ENCODE measurements at places on chromosomes 5 and 9. TPM values are rescaled to one million over a fixed set of nuclear protein-coding genes. Genes with fewer than 3 reads are reported as not detected.

GRCh38 chr9:15306068-15306756, 804 bp downstream of the TTC39B start:
- DNase-seq = peak; percentile 67

DNA sequence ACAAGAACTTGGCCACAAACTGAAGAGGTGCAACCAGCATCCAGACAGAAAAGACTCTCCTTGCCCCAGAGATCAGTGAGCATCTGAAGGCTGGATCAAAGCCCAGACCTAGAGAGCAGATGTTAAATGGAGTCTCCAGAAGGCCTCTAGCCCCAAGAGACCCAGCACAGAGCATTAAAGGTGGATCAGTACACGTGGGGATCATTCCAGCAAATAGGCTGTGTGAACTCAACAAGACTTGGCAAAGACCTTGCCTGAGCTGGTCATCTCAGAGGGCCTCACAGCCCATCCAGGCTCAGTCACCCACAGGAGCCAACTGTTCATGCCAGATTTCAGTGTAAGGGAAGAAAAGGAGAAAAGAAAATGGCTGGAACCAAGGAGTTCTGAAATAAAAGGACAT, 214.0 kb downstream of the ENC1 start:
- no peak for DNase-seq

DNA sequence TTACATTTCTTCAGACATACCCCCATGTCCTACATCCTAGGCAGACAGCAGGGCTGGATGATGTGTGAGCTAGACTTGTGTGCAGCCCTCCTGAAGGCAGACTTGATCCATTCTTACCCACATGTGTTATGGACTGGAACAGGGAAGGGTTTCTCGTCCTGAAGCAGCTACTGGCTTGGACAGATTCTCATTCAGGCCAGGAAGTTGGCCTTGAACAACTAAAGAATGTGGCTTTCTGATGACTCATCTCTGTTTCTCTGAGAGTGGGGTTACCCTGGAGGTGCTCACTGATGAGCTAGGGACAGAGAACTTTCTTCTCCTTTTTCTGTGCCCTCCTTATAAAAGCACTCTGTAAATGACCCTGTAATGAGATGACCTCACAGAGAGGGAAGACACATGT, 246.5 kb downstream of the PCSK5 start:
- DNase-seq = no peak

DNA sequence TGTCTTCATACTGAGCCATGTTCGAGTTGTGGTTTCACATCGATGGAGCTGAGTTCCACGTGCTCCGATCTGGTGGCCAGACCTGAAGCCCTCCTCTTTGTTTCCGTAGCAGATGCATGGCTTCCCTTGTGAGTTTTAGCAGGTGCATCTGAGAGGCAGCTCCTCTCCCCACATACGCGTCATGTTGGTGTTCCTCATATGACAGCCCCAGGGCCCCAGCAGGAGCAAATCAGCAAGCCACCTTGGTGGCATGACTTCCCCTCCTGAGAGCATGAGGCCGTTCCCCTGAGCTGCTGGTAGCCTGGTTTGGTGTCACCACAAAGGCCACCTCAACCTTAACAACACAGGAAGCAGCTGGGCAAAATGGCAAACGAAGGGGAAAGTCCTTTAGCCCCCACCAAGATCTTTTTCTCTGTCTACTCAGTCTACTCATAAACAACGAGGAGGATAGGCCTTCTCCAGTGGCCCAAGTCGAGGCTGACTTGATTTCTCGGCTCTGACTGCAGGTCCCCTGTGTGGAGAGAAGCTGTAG, 5.9 kb downstream of the CYFIP2 start:
- no peak for DNase-seq

DNA sequence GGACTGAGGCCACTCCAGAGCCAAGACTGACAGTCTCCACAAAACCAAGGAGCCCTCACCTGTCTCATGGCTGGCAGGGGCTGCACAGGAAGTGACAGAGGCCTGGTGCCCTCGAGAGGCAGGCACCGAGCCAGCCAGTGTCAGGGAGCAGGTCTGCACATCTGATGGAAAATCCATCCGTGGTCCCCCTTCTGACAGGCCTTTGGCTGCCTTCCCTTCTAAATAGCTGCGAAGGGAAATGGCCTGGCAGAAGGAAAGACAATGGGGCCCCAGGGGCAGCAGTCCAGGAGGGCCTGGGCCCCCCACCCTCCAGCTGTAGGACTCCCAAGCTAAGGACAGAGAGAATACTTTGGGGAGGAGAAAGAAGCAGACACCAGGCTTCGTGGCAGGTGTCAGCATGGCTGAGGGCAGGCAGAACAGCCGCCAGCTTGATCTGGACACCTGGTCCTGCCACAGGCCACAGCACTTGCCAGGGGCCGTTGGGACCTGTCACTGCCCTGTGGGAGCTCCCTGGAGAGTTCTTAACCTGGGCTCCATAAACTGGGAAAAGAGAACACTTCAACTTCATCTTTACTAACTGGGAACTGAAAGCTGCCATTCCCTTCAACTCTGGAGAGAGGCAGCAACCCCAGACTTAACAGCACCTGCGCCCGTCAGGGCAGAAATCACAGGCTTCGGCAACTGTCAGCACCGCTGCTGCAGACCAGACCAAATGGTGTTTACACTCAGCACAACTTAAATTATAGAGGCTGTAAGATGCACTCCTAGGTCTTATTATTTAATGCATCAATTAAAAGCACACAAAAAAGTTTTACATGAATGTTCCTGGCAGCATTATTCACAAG, 22.0 kb downstream of the ADAMTS2 start:
- peak; percentile 12 for DNase-seq

GRCh38 chr5:132003170-132003744, 8.2 kb downstream of the ACSL6 start:
- no peak for DNase-seq

Gene CD72
- not detected for total RNA-seq

DNA sequence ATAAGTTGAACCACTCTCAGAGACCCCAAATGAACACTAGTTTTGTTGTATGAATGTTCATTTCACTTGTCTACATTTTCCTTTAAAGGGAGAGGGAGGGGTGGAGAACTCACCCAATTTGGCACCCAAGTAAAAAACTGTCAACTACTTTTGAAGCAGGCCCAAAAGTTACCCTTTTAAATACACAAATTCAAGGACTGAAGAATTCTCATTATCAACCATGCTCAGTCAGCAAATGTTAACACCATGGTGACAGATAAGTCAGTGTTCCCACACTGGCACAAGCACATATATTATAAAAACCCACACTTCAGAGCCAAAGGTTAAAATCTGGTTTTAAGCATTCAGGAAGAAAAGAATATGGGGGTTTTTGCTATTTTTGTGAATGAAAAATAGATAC, 31.6 kb downstream of the CSNK1A1 start:
- DNase-seq = no peak

- DNase-seq = no peak
These were observed 12.6 kb downstream of the MGAT1 start for GRCh38 chr5:180790020-180790419.

Gene SLC34A3
- not detected for total RNA-seq

Gene SLIT3
- 32.1 TPM for total RNA-seq

DNA sequence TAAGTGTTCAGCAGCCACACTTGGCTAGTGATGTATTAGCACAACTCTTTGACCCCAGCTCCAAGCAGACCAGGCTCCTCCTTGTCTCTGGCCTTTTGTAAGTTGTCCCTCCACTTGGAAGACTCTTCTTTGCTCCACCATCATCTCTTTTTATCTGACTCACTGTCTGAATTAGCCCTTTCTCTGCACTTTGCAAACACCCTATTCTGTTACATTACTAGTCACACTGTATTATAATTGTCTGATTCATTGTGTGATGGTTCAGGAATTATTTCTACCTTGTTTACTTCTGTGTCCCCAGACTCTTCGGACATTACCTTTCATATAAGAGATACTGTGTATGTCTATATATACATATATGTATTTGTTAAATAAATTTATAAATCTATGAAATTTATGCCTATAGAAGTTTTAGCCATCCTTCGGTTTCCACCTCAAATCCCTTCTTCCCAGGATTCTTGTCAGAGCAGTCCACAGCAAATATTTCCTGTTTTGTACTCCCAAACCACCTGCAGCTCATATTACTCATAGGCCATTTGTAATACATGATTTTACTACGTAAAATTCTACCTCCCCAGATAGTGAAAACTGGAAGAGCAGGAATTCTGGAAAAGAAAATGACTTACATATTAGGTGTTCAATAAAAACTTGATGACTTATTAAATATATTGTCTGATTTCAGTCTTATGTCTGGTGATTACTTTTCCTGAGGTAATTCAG, 69.0 kb downstream of the MTAP start:
- DNase-seq = no peak

DNA sequence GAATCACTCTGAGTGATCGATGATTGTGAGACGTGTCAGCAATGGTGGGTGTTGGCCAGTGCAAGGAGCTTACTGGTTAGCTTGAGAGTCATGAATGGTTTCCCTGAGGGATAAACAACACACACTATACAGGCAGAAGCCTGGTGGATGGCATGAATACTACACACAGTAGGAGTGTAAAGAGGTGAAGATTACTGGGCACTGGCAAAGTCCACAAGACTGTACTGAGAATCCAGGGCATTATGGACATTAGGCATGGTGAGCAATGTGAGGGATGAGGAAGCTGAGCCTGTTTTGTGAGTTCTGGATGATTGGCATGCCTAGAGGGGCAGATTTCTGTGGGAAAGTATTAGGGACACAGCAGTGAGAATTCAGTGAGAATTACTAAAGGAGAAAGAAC, 71.3 kb downstream of the KDM4C start:
- DNase-seq = no peak

Gene GGTA1
- total RNA-seq = 16.3 TPM

Measured in uterus (tissue), 4 donors.